ENCODE measurements at places on chromosomes 7 and 10. TPM values are rescaled to one million over a fixed set of nuclear protein-coding genes. Genes with fewer than 3 reads are reported as not detected.

The RNF32 gene
- 3.4 TPM for total RNA-seq

DNA sequence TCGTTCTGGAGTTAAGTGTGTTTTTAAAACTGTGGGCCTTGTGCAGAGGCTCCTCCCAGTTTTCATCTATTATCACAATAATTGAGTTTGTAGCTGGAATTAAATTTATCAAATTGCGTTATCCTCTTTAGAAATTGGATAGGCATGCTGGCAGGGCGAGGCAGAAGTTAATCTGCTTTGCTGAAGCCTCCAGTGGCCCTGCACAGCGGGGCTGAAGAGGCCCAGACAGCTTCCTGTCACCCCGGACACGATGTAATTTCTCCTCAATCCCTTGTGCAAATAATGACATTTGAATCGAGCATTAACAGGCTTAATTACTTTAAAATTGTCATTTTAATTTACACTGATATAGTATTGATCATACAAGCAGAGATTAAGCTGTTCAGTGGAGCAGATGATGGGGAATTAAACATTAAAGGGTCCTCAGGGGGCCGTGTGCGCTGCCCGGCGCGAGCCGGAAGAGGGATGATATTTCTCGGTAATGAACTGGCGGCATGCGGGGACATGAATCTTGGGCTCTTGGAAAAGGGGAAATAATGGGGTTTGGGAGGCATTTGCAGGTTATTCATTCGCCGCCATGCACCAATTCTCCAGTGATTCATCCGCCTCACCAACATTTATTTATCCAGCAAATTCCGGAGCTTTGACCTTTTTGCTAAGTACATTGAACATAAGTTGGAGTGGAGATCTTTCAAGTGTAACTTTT is 118.5 kb downstream of the NKX6-2 start:
- DNase-seq = no peak

The LIPM gene
- total RNA-seq = not detected

GRCh38 chr7:7802531-7802930 is 84.1 kb upstream of the RPA3 start:
- DNase-seq = no peak

The ARPC1A gene
- 83.4 TPM for total RNA-seq

- no peak for DNase-seq
Observed at GRCh38 chr7:133234961-133235875, 17.7 kb upstream of the EXOC4 start.

The PPIA gene
- total RNA-seq = 2,446 TPM

GRCh38 chr7:28276298-28276697 is 95.7 kb upstream of the JAZF1 start:
- no peak for DNase-seq

- DNase-seq = no peak
Observed at GRCh38 chr7:112882511-112882910, 92.3 kb upstream of the TMEM168 start.

- no peak for DNase-seq
Observed at GRCh38 chr7:159083001-159083697, 61.5 kb downstream of the VIPR2 start.

The ADGRA1 gene
- not detected for total RNA-seq

The ARHGEF5 gene
- 10.8 TPM for total RNA-seq

The ASZ1 gene
- not detected for total RNA-seq

- DNase-seq = no peak
Observed at GRCh38 chr7:100679129-100679926, 5.8 kb downstream of the GNB2 start.

The CLCN1 gene
- total RNA-seq = not detected

The CCDC7 gene
- total RNA-seq = 12.2 TPM

The ZNF727 gene
- 0.18 TPM for total RNA-seq

DNA sequence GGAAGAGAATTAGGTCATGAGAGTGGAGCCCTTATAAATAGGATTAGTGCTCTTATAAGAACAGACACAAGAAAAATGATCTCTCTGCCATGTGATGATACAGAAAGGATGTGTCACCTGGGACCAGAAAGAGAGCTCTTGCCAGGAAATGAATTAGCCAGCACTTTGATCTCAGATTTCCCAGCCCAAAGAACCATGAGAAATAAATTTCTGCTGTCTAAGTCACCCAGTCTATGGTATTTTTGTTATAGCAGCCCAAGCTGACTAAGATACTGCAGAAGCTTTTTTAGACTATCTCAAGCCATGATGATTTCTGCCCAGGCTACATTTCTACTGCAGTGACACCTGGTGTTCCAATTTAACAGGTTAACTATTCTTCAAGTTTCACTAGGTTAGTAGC is 84.8 kb downstream of the RSU1 start:
- DNase-seq = no peak

GRCh38 chr10:32937911-32938424 is 20.1 kb downstream of the ITGB1 start:
- DNase-seq = no peak

DNA sequence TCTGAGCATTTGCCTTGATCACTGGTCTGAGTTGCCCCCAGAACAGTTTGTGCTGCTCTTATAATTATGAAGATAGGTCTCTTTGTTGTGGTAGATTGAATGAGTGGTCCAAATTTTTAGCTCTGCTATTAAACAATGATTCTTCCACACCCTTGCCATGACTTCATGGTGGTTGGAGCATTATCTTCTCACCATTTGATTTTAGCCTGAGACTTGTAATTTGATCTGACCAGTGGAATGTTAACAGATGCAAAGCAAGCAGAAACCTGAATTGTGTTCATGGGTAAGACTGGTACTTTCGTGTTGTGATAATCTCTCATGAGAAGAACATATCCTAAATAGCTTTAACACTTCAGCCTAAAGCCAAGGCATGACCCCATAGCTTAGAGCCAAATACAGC is 139.1 kb downstream of the TFPI2 start:
- no peak for DNase-seq

The TWIST1 gene
- total RNA-seq = 1.2 TPM

GRCh38 chr10:112949875-112950507 is at the start of gene TCF7L2:
Gene TCF7L2, plus strand, starts transcription at chr10:112950247. Its CDS starts 510 bp downstream, at chr10:112950757.
- DNase-seq = no peak

DNA sequence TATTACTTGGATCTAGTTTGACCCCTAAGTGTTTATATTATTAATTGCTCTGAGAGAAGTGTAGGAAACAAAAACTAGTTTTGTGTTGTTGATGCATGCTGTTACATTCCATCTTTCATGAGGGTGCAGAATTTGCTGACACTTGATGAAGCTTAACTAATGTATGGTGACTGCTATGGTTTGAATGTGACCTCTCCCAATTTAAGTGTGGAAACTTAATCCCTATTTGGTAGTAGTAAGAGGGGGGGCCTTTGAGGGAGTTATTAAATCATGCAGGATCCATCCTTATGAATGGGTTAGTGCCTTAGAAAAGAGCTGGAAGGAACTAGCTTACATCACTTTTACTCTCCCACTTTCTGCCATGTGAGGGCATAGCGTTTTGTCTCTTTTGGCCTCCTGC is 142.5 kb downstream of the PCLO start:
- no peak for DNase-seq

DNA sequence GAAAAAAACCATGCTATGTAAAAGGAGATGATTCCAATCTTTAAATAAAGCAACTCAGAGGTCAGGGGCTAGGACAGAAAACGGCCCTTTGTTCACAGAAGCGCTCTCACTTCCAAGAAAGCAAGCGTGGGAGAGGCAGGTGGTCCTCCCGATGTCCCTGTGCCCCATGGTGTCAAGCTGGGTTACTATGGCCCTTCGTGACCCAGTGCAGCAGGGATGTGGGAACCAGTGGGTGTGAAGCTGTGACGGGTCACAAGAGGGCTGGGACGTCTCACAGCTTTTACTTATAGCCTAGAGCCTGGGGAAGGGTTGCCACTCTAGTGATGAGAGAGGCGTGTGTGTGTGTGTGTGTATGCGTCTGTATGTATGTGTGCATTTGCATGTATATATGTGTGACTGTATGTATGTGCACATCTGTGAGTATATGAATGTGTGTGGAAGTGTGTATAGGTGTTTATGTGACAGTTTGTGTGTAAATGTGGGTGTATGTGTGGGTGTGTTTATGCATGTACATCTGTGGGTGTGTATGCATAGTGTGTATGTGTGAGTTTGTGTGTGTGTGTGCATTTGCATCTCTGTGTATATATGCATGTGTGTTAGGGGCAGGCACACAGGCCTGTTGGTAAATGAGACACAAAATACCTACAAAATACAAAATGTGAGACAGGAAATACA is 25.2 kb downstream of the HTRA1 start:
- no peak for DNase-seq

DNA sequence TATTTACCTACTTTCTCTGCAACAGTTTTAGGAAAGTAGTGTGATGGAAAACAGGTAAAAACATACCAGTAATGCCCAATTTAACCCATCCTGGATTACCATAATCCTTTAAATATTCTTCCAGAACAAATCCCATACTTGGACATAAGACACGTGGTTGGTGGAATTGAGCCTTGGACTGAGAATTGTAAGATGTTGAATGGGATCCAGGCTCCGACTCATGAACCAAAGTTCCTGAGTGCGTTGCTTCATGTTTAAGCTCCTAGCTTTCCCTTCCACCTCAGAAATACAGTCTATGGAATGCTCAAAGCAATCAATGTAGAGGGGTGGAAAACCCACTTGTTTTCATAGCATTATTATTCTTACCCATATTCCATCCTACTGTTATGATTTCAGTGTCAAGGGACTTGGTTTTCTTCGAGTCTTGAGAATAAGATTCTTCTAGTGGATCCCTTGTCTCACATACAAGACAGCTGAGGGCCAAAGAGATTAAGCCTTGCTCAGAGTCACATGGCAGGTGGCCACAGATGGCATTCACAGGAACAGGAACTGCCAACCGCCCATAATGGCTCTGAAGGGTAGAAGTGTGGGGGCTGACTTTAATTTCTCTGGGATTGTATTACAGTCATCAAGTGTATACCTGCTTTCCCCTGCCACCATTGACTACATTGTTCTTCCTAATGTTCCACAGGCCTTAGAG is 171.2 kb downstream of the GFRA1 start:
- no peak for DNase-seq

The HOXA13 gene
- total RNA-seq = not detected

The LRWD1 gene
- total RNA-seq = 21.8 TPM

- no peak for DNase-seq
Observed at GRCh38 chr10:73655257-73655989, 406 bp downstream of the SYNPO2L start.

DNA sequence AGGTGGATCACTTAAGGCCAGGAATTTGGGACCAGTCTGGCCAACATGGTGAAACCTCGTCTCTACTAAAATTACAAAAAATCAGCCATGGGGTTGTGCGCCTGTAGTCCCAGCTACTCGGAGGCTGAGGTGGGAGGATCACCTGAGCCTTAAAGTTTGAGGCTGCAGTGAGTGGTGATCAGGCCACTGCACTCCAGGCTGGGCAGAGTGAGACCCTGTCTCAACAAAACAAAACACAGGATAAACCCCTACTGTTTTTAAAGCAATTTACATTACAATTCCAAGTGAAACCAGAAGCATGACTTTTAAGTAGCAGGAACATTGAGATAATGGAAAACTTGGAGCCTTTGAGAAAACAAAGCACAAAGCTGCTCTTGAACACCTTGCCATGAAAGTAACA is 92.4 kb upstream of the BTBD16 start:
- DNase-seq = no peak

- DNase-seq = no peak
Observed at GRCh38 chr7:150978126-150978789, at the start of gene KCNH2. Gene KCNH2, minus strand, starts transcription at chr7:150978321. Its CDS starts 408 bp downstream, at chr7:150977913.

The SEMA3E gene
- not detected for total RNA-seq

- no peak for DNase-seq
Observed at GRCh38 chr7:102439963-102440795, 6.8 kb downstream of the ORAI2 start.

DNA sequence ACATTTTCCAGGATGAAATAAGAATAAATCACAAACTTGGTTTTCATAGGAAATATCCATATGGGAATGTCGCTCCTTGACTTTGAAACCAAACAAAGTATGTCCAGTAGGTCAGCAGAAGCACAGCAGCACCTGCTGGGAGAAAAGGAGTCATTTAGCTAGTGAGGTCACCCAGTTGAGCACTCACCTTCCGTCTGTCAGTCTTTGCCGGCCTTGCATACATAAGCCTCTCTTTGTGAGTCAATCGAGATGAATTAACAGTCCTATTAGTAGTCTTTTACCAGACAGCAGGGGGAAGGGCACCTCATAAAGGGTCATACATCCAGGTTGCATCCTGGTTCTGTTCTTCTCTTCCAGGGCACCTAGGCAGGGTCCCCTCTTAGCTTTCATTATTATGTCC is 232.5 kb upstream of the FZD1 start:
- DNase-seq = no peak

The FOXI2 gene
- not detected for total RNA-seq

DNA sequence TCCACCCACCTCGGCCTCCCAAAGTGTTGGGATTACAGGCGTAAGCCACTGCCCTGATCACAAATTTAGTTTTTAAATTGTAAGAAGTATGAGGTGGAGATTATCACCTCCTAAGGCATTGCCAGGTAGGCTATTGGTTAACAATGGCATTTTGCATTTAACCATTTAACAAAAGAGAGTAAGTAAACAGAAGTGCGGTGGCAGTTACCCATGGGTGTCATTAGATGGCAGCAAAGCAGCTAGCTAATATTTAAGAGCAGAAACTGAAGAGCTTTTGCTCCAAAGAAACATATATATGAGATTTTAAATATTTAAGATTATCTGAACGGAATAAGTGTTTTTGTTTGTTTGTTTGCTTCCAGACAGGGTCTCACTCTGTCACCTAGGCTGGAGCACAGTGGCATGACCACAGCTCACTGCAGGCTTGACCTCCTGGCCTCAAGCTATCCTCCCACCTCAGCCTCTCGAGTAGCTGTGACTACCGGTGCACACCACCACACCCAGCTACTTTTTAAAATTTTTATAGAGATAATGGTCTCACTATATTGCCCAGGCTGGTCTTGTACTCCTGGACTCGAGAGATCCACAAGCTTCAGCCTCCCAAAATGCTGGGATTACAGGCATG is 325.5 kb upstream of the C7orf33 start:
- DNase-seq = no peak

- DNase-seq = no peak
Observed at GRCh38 chr10:127292888-127293287, 96.5 kb upstream of the INSYN2A start.

The RAB18 gene
- total RNA-seq = 55.9 TPM

The PIK3CG gene
- total RNA-seq = 36.6 TPM
